ENCODE measurements at places on chromosomes 6 and 20. TPM values are rescaled to one million over a fixed set of nuclear protein-coding genes. Genes with fewer than 3 reads are reported as not detected.

CAGE1 gene
- not detected for total RNA-seq

DNA sequence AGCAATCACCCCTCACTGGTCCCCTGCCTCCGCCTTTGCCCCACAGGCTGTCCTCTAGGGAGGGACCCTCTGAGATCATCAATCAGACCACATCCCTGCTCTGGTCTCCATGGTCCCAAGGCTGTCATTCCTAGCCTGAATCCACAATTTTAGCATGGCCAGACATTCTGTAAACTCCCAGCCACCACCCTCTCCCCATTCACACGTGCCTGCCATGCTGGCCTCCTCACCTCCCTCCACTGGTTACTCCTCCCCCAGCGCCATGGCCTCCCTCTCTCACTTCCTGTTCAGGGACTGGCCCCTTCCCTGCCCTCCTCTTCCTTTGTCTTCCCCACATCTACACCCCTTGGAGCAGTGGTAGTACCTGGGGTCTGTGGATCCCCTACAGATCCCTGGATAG is 150.7 kb upstream of the MLN start:
- no peak for DNase-seq

ZNF335 gene
- 37.5 TPM for total RNA-seq

LY86 gene
- total RNA-seq = 0.31 TPM

GRCh38 chr6:81326881-81327561 is 425.5 kb downstream of the TENT5A start:
- no peak for DNase-seq

DNA sequence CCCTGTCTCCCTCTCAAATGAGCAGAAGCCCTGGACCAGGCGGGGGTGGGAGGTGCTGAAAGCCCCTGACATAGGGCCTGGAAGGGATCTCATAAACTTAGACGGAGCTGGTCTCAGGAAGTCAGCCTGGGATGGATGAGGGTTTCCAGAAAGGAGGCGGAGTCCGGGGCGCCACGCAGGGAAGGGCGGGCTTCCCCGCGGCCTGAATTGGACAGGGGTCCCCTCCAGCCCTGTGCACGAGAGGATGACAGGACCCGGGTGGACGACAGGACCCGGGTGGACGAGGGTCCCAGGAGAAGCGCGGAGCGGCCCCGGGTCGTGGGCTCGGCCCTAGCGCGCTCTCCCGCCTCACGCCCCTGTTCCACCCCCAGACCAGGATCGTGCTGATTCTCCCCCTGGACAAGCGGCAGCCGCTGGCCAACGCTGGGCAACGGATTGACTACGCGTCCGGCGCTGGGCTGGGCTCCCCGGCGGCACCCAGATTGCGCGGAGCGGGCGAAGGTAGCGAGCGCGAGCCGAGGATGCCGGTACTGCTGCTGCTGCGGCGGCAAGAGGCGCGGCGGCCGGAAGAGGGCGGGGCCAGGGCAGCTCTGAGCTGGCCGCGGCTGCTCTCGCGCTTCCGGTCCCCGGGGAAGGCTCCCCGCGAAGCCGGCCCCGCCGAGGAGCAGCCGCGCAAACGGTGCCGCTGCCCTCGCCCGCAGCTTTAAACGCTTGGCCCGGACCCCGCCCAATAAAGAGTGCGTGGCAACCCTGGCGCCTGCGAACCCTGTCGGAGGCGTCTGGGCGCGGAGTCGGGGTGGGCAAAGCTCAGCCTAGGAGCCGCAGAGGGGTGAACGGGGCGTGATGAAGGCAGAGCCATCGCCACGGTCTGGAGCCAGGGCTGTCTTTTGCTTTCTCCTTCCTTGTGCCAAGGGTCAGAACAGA is 1.3 kb downstream of the C20orf144 start:
- peak; percentile 77 for DNase-seq

- DNase-seq = no peak
Measured at GRCh38 chr6:50822078-50822476, 3.4 kb downstream of the TFAP2B start.

DNA sequence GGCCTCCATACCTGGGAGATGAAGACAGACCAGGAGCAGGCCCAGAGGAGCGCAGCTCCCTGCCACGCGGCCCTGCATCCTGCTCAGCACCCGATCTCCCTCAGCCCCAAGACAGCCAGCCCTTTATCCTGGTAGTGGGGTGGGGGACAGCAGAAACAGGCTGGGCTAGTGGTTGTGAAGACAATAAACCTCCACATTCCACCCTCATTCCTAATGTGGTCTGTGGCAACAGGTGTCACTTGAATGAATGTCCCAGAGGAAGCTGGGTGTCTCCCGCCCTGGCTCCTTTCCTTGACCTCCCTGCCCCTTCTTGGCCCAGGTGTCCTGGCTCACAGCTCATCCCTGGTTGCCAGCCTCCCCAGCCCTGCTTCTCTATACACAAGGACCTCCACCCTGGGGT is at the start of gene C6orf15:
TSS of gene C6orf15 (minus strand) at position 98 of the 400 bp plus-strand sequence. CDS start at position 78, 20 bp downstream.
- DNase-seq = no peak

DNA sequence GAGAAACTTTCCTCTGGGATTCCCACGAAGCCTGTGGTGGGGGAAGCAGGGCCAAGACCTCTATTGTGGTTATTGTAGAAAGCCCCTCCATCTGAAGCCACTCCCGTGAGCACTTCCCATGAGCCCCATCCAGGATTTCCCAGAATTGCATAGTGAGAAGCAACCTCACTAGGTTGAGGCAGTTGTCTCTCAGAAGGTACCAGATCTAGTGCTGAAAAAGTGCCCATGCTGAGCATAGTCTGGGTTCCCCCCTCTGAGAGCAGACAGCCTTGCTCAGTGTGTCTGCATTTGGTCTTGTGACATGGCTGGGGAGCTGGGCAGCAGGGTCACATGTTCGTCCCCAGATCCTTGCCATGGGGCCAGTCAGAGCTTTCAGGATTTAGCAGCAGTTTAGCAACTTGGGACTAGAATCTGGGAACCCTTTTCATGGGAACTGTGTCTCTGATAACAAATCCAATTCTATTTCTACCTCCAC is 38.6 kb downstream of the SLC9A8 start:
- no peak for DNase-seq

DNA sequence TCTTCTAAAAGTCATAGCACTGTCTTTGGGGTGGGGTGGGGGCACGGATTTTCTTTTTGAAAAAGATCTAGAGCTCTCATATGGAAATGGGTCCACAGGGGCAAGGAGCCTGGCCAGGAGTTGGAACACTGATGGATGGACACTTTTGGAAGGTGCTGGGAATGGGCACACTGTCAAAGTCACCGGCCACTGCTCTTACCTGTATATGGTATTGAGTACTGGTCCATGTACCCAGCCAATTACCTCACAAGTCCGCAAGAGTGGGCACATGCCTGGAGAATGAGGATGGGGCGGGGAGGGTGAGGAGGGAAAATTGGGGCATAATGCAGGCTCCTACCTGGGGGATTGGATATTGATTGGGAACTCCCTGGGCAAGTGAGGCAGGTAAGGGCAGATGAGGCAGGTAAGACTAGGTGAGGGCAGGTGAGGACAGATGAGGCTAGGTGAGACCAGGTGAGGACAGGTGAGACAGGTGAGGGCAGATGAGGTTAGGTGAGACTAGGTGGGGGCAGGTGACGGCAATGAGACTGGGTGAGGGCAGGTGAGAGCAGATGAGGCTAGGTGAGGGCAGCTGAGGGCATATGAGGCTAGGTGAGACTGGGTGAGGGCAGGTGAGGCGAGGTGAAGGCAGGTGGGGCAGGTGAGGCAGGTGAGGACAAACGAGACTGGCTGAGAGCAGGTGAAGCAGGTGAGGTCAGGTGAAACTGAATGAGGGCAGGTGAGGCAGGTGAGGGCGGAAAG is 167.9 kb downstream of the NRN1 start:
- DNase-seq = no peak

KHDC1L gene
- 0.37 TPM for total RNA-seq

SNAP25 gene
- not detected for total RNA-seq

- DNase-seq = no peak
Measured at GRCh38 chr6:1745814-1746213, 136.1 kb downstream of the FOXC1 start.

DNA sequence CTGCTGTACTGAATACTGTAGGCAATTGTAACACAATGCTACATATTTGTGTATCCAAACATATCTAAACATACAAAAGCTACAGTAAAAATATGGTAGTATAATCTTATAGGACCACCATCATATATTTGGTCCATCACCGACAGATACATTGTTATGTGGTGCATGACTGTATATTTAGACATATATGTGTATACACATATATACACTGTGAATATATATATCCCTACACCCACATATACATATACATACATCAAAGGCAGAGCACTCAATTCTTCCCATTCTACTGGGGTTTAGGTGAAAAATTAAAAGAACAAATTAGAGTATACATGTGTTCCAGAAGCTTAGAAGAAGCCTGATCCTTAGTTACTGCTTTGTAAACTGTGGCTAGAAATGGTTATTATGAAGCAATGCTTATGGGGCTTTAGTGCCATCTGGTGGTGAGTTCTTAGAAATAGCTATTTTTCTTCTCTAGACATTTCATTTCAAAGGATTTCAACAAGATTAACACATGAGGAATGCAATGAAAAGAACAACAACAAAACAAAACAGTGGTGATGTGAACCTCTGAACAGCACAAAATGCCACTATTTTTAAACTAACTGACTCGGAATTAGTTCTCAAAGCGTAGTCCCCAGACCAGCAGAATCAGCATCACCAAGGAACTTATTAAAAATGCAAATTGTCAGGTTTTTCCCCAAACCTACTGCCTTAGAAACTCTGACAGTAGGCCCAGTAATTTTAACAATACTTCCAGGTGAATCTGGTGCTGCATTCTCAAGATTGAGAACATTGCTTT is 38.0 kb downstream of the PKHD1 start:
- DNase-seq = no peak

DZANK1 gene
- total RNA-seq = 3.1 TPM

DNA sequence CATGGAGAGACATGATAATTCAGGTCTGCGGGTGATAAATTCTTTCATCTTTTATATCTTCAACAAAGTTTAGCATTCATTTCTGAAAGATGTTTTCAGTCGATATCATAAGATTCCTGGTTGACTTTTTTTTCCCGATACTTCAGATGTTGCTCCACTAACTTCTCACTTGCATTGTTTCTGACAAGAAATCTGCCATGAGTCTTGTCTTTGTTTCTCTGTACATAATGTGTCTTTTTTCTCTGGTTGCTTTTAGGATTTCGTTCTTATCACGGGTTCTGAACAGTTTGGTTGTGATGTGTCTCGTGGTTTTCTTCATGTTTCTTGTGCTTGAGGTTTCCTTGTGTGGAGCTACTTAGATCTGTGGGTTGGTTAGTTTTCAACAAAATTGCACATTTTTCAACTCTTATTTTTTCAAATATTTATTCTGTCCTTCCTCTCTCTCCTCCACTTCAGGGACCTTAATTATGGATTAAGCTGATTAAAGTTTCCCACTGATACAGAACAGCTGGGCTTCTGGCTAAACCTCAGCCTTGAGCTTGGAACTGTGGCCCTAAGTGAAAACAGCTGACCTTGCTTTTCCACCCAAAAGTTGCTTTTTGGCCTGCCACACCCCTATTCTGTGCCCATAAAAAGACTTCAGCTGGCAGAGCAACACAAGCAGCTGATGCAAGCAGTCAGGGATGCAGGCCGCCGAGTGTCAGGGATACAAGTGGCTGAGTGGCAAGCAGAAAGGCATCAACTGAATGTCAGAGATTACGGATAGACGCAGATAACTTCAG is 97.9 kb upstream of the SNX9 start:
- no peak for DNase-seq

DNA sequence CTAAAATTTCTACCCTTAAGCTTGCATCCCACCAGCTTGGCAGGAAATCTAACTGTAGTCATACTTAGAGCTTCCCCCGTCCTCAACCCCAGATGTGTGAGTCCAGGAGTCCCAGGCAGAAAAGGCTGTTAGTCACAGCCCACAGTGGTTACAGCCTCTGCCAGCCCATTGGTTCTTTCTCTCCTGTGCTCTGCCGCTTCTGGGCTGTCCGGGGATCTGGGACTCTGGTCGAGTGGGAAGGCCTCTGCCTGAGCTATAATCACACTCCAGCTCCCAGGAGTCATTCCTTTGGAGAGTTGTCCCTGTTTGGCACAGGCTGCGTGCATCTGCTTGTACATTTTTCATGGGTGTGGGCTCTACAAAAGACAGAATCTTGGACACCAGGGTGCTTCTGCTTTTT is 45.6 kb upstream of the FYN start:
- DNase-seq = no peak

DNA sequence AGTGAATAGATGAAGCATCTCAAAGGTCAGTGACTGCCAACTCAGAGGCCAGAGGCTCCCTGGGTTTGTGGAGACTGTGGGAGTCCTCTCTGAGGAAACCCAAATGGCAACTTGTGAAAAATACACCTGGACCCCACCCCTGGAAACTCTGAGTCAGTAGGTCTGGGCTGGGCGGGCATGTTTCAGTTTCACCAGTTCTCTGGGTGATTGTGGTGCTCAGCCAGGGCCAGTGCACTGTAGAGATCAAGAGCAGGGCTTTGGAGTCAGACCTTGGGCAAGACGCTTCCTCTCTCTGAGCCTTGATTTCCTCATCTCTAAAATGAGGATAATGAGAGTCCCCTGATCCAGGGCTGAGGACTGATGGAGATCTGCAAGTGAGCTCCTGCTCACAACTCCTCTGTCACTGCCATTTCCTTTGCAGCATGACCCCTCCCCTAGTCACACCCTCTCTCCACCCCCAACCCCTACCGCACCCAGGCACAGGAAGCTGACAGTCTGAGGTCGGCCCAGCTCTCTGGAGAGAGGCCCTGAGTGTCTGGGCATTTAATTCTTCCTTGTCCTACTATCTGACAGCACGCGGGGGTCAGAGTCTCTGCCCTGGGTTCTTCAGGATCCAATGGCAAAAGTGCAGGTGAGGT is 5.1 kb downstream of the DEF6 start:
- DNase-seq = peak; percentile 77

GRCh38 chr6:41093729-41094128 is 21.0 kb downstream of the NFYA start:
- DNase-seq = no peak

DNA sequence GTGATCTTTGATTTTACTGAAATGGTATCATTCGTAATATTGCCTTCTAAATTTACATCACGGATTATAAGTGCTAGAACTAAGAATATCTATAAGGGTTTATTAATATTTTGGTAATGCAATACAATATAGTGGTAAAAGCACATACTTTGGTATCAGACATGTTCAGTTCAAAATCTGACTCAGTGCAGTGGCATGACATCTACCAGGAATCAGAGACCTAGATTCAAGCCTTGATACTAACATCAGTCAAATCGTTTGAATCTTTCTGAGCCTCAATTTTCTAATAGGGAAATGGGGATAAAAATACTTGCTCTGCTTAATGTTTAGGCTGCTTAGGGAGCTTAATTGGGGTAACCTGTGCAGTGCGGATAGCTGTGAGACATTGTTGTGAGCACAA is 488.0 kb downstream of the BCKDHB start:
- no peak for DNase-seq

MUC22 gene
- total RNA-seq = not detected

- no peak for DNase-seq
Measured at GRCh38 chr20:62678553-62678952, 30.1 kb upstream of the NTSR1 start.
